Pons (tissue), 1 donor: ENCODE measurements at places on chromosomes 4 and X.

DNA sequence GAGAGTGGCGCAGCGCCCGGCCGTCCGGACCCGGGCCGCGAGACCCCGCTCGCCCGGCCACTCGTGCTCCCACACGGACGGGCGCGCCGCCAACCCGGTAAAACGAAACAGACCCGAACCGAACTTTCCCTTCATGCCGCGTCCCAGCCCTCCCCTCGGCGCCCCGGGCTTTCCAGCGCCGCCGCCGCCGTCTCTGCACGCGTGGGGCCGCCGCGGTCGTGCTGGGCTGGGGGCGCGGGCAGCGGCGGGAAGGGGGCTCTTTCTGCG lies 222 bp downstream of the SMAD1 start:
- DNase-seq: no peak

- DNase-seq: no peak
Observed at GRCh38 chr4:183919141-183919540, 14.0 kb downstream of the STOX2 start.

DNA sequence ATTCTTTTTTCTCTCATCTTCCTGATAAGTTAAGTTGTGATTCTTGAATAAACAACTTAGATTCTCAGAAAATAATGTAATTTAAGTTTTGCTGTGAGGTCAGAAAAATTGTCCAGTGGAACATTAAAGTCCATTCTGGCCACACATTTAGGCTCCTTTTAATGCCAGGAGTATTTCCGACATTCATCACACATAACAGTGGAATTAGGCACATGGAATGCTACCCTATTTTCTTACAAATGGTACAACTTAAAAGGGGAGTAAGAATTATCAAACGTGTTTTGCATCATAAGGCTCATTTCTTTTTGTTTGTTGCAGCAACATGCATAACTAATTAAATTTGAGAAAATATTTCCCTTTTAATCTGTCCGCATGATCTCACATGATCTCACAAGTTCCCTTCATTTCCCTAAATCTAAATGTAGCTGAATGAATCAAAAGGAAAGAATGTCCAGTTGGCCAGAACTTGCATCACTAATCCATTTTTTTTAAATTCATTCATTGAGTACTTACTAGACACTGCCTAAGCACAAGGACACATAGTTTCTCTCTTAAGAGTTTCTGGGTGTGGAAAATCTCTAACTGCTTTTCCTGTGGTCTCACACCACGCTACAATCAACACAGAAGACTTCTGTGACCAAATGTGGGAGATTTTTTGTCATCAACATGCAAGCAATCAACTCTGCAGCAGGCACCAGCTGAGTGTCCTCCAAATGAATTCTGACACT lies 22.0 kb downstream of the SPARCL1 start:
- no peak for DNase-seq

DNA sequence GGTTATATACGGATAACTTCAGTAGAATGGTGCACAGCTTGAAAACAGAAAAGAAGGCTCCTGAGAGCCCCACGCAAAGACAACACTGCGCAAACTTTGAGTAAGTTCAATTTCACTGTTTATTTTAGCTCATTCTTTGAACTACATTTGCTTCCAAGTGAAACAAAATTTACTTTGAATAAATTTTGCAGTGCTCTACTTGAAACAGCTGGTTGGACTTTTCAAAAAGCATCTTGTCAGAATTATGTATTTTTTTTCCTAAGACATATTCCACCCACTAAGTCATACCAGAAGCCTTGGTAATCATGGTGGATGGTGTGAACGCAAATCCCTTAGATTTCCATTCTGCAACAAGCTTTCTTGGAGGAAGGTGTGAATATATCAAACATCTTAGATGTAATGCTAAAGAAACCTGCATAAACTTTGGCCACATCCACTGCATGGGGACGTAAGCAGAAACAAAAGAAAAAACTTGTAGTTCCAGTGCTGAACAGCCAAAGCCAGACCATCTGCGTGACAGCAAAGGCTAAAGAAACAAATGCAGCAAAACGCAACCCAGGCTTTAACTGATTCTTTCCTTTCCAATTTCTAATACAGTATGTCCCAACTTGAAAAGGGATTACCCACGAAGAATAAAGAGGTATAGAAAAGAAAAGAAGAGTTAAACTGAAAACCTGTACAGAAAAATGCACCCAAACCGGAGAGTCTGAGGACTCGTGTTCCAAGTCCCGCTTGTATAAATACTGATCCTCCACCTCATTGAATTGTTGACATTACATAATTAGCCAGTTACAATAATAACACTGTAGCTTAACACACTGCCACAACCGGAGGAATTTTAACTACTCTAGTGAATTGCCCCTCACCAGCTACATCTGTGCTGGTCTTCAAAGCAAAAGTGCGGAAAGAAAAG lies 90.9 kb downstream of the SH3RF1 start:
- DNase-seq: peak; percentile 43

DNA sequence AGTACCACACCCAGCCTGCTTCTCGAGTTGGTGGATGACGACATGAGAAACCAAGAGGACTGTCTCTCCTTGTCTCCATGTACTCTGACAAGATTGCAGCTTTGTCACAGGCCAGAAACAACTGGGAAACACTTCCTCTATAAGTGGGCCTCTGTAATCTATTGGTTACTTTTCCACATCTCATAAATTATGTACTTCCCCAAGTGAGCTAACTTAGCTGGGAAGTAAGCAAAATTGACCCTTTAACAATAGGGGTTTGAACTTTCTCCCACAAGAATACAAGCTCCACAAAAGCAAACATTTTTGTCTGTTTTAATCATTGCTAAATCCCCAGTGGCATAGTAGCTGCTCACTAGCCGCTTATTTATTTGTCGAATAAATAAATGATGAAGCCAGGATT lies 14.1 kb upstream of the USO1 start:
- DNase-seq: no peak

GRCh38 chr4:2245057-2245786 lies 3.3 kb upstream of the HAUS3 start:
- no peak for DNase-seq

- peak; percentile 1 for DNase-seq
Observed at GRCh38 chrX:3461397-3462165, 115.1 kb upstream of the MXRA5 start.

GRCh38 chr4:23348789-23349498 lies 540.9 kb downstream of the PPARGC1A start:
- no peak for DNase-seq

DNA sequence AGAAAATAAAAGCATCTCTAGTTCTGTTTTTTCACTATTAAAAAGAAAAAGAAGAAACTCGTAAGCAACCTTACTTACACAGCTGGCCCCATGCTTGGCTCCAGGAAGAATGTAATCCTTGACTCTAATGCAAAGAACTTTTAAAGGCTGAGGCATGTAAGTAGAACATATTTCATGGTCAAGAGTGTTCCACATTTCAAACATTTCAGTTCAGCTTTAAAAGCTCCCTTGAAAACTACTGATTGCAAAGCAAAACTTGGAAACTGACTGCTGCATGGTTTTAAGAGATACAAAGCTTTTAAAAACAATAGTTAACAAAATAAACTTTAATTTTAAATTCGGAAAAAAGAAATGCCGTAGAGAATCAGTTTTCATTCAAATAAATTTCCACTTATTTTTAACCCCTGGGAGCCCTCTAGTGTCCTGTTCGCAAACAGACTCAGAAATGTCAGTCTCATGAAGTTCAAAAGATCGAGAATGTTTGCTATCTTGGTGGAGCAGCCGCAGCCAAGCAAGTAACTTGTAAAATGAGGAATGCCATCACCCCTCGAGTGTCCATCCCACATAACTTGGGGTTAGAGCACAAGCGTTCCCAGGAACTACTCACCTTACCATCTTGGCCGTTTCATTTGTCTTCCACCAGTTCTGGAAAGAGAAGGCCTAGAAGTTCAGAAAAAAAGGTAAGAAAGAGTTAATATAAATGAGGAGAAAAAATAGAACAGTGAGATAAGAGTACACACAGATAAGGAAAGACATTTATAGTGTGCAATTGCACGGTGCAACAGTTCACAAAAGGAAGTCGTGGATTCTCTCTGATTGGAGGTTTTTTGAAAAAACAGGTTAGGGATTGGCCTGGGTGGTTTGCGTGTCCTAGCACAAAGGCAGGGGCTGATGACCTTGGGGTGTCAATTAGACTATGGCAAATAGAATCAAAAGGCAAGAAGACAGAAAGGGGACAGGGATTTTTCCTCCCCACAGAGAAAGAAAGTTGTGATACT lies at the start of gene GASK1B:
Gene GASK1B, minus strand, starts transcription at position 765 of the 998 bp plus-strand sequence. CDS start 1,650 bp downstream, outside the sequence.
- DNase-seq: peak; percentile 87

DNA sequence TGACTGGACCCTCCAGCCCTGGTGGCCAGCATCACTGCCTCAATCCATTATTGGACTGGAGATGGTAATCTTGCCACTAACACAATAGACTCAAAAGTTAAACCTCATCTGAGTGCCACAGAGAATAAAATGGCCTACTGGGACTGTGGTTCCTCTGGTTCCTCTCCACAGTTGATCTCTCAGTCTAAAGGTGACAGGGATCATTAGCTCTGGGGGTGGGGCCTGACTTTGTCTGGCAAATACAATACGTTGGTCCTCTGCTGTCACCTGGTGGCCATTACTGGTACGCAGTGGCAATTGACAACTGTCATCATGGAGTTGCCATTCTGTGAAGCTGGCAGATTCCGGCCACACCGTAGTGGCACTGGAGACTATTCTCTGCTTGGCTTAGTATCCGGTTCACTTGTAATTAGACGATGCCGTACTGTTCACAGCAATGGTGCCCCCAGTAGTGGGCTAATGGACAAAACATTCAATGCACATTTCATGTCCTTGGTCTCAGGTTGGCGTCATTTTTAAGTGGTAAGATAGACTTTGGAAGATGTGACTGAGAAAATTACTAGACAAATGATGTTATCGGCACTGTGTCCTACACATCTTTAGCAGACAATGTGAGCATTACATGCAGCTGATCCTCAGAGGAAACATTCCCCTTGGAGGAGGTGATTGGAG lies 6.7 kb downstream of the FGFBP2 start:
- DNase-seq: peak; percentile 67

GRCh38 chrX:7115557-7115956 lies 32.0 kb upstream of the STS start:
- DNase-seq: no peak

DNA sequence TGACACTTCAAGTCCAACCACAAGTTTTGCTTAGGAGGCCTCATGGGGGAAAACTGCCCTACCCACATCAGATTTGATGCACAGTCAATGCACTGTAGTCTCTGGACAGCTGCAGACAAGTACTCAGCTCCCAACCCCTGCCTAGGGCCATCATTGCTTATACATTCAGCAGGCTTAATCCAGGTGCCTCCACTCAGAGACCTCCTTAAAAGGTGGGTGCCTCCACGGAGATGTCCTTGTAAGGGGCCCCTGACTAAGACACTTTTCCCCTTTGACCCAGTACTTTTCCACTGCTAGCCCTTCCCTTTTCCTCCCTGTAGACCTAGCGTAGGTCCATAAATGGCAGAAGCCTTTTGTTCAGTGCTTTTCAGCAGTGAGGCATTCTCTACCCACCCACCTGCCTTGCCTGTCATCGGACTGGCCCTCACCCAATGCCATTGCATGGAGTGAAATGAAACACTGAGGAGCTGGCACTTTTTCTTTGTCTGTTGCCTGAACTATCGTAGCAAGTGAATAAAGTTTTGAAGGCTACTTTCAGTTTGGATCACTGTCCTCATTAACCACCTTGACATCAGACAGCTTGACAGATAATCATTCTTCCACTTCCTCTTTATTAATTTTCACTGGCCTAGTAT lies 23.8 kb upstream of the PLK4 start:
- no peak for DNase-seq

GRCh38 chr4:156620786-156621185 lies 350.8 kb downstream of the PDGFC start:
- DNase-seq: no peak

GRCh38 chrX:130771230-130771629 lies 131.8 kb downstream of the ENOX2 start:
- no peak for DNase-seq

DNA sequence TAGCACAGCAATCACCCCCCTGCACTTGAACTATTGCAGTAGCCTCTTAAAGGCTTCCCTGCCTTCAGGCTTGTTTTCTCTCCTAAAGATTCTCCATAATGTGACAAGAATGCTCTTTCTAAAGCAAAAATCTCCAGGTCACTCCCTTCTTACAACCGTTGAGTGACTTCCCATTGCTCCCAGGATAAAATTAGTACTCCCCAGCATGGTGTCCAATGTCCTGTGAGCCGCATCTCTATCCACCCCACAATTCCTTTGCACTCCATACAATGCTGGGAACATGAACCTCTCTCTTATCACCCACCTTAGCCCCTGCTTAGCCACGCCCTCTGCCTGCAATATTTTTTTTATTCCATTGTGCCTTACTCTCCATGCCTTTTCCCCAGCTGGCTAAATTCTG lies 85.7 kb upstream of the SHISA3 start:
- no peak for DNase-seq

- DNase-seq: no peak
Observed at GRCh38 chr4:113065629-113066028, 16.2 kb downstream of the ANK2 start.

DNA sequence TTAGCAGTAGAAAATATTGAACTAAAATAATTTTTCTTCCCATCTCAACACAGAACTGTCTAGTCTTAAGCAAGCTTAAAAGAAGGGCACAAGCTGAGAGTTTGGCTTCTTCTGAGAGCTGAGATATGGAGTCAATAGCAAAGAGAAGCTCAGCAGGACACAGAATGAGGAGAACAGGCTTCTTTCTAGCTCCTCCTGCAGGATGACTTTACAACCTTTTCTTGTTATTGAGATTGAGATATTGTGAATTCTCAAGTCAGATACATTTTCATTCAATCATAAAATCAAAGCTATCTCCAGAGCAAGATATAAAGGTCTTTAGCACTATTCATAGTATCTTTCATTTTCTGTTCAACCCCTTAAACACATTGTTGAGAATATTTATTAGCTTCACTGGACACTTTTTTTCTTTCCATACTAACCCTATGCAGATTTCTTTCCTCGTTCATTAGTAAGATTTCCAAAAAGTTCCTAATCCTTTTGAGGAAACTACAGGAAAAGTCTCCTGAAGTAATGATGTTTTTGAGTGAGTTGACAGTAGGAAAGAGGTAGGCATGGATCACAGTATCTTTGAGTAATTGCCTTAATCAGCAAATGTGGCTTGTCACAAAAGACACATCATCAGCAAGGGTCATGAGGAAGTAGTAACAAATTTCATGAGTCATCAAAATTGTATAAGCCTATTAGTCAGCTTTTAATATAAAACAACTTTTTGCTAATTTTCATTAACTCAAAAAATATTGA lies 17.8 kb upstream of the CXCL3 start:
- no peak for DNase-seq

GRCh38 chr4:174449944-174450785 lies 72.1 kb downstream of the HPGD start:
- no peak for DNase-seq

DNA sequence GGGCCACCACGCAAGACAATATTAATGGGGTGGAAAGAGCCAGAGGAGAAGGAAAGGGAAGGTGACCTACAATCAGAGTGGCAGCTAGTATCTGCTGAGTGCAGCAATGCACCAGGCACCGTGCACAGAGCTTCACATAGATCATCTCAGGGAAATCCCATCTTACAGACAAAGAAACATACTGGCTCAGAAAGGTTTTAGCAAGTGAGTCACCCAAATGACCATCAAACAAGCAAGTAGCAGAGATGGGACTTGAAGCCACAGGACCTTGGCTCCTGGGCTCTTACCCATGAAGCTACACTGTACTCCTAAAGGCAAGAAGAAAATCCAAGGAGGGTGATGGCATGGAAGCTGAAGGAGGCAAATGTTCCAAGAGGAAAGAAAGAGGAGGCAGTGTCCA lies 6.8 kb downstream of the ANXA5 start:
- DNase-seq: no peak
